ENCODE measurements at places on chromosomes 4 and X.

DNA sequence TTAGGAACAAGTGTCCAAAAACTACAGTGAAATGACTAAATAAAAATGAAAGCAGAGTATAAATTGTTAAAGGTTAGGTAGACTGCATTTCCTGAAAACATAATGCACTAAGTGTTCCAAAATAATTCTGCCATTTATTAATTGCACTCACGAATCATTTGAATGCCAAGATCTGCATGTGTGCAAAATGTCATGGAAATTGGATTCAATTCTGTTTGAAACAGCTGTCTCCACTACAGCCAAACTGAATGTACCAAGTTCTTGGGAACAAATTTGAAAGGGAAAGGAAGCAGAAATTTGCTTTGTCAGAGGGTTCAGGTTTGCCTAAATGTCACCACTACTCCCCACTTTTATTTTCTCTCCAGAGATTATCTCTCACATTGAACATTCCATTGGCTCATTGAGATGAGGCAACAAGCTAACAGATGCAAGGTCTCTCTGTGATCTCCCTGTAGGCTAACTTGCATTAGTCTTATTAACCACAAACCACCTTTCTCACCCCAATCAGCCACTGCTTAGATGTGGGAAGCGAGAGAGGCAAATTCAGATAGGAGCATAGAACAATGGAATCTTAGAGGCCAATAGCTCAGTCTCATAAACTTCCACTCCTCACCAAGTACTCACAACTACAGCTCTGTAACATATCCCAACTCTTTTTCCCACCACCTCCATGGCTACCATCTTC is 226.6 kb downstream of the KDR start:
- DNase-seq: no peak

- no peak for DNase-seq
Measured at GRCh38 chrX:51395480-51395809, 62.8 kb downstream of the NUDT10 start.

DNA sequence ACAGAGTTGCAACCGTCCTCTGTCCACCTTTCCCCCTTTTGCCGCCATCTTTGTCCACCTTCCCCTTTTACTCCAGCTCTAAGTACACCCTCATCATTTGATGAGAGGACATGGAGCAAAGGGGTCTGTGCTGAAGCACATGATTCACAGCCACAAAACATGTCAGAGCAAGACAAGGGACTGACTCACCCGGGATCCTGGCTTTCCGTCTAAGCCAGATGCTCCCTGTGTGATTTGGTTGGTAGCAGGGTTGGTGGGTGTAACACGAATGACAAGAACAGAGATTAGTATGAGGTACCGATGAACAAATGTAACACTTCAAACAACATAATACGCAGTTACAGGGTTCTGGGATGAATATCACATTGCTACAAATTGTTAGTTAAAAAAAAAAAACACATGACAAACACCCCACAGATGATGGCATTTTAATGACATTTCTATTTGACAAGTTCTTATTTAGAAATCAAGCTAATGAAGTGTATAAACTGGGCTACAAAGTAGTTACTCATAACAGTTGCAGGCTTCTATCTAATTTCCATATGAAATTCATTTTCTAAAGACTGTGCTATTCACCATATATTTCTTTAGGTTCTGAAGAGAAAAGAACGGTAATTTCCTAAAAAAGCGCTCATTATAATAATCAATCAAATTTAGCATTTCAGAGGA is 71.4 kb upstream of the ETNPPL start:
- DNase-seq: no peak

GRCh38 chr4:98932539-98932938 is 3.6 kb upstream of the EIF4E start:
- no peak for DNase-seq

GRCh38 chr4:83631066-83631465 is 95.2 kb downstream of the GPAT3 start:
- DNase-seq: no peak

- no peak for DNase-seq
Measured at GRCh38 chr4:33349376-33349775, 2629.2 kb downstream of the PCDH7 start.

- no peak for DNase-seq
Measured at GRCh38 chrX:153865685-153866084, 20.3 kb downstream of the L1CAM start.

- no peak for DNase-seq
Measured at GRCh38 chrX:633043-633984, 2.7 kb downstream of the SHOX start.

- DNase-seq: no peak
Measured at GRCh38 chr4:175622887-175623286, 189.2 kb downstream of the GPM6A start.

GRCh38 chr4:125262502-125262901 is 52.3 kb upstream of the FAT4 start:
- DNase-seq: no peak

DNA sequence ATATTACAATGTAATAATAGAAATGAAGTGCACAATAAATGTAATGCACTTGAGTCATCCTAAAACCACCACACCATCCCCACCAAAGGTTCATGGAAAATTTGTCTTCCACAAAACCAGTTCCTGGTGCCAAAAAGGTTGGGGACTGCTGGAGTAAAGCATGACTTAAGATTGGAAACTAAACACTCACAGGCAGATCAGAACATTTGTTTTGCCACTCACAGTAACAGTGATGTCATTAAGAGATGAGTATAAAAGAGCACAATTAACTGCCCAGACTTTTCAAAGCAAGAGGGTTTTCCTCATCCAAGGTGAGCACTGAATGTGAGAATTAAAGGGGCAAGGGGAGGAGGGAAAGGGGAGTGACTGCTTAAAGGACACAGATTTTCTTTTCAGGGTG is 35.6 kb downstream of the MAP7D3 start:
- DNase-seq: no peak

- DNase-seq: no peak
Measured at GRCh38 chr4:123488916-123489315, 92.3 kb downstream of the SPRY1 start.

DNA sequence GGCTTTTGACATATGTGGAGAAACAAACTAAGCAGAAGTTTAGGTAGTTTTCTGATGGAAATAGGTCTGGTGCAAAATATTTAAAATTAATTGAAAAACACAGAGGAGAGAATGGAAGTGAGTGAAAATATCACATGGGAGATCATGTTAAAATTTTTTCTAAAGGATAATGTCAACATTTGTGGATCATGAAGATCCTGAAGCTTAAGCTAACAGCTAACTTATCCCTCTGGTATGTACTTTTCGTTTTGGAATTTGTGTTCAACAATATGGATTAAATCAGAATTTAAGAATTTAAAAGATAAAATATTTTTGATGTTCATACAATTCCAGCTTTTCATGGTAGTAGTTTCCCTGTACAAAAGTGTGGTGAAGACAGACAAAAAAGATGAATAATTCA is 572.8 kb upstream of the FAM241A start:
- no peak for DNase-seq

DNA sequence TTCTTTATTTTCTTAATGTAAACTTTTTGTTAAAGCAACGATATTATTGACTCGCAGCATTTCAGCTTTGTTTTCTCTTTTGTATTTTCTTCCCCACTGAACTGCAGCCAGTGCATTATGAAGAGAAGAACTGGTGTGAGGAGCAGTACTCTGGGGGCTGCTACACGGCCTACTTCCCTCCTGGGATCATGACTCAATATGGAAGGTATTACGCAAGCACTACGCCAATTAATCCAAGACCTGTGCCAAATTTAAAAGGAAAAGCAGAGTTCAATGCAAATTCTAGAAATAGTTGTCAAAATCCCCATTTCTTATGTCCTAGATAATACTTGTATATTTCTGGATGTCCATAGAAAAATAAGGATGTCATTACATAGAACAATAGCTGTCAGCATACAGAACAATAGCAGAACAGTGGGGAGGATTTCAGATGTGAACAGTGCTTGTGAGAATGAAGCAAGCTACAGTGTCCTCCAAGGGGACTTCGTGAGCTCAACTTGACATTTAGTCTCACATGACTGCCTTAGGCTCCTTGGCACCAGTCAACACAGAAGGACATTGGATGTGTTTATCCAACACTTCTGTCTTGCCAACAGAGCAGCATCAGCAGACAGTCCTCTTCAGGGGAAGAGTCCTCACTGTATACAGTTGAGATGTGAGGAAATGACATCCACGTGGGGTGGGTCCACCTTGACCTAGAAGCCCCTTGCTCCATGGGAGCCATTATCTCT is 85.9 kb downstream of the MAOA start:
- DNase-seq: no peak

DNA sequence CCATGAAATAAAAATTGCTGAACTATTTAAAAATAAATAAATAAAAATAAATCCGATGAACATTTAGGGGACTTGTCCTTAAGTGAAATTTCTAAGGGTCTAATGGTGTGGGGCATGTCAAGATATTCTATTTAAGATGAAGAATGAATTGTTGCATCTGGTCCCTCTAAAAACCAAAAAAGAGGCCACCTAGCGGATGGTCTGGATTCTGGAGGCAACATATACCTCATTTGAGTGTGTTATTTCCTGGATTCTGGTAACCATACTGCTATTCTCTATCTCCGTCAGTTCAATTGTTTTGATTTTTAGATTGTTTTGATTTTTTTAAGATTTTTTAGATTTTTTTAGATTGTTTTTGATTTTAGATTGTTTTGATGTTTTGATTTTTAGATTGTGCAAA is 28.3 kb downstream of the AGTR2 start:
- DNase-seq: no peak

DNA sequence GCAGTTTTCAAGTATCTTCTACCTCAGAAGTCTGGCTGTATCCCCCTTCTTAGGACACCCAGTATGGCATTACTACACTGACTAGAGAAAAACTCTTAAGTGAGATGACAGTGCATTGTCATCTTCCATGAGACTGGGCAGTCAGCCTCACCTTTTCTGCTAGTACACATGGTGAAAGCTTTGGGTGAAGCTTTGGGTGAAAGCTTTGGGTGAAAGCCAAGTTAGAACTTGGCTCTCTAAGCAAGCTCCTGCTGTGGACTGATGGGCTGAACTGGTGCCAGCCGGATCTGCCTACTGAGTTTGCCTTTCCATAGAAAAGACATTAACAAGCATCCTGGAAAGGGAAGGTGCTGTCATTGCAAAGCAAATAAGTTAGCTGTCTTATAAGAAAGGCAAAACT is 8.8 kb downstream of the EPHA5 start:
- no peak for DNase-seq

DNA sequence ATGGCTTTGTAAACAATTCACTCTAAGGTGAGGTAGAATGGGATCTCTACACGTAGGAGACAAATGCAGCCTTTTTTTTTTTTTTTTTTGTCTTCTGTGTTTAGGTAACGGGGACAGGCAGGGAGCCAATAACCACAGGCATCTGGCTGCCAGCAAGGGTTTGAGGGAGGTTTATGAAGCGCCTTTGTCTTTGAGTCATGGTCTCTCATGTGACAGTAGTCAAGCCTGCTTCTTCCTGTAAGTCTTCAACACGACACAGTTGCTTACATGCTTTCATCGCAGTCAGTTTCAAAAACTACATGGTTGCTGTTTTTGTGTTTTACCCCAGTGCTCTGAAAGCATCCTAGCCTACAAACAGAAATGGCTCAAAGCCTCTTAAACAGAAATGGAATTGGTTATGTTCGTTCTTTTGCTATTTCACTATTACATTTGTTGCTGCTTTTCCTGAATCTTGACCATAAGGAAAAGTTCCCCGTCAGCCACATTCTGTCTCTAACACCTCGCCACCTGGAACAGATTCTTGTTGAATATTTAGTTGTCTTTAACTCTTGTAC is 127.8 kb upstream of the METTL14 start:
- DNase-seq: no peak

DNA sequence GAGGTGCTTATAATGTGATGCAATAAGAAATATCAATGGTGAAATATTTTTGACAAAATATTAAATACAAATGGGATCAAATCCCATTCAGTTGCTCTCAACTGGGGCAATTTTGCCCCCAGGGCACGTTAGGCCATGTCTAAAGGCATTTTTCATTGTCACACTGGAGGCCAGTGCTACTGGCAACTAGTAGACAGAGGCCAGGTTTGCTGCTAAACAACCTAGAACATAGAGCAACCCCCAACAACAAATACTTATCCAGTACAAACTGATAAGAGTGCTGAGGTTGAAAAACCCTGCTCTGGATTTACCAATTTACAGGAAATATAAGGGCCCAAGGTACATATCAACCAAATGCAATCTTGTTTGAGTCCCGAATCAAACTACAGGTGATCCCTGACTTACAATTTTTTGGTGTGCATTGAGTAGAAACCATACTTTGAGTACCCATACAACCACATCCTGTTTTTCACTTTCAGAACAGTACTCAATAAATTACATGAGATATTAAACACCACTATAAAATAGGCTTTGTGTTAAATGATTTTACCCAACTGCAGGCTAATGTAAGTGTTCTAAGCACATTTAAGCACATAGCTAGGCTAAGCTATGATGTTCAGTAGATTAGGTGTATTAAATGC is 237.5 kb downstream of the HNRNPD start:
- no peak for DNase-seq

DNA sequence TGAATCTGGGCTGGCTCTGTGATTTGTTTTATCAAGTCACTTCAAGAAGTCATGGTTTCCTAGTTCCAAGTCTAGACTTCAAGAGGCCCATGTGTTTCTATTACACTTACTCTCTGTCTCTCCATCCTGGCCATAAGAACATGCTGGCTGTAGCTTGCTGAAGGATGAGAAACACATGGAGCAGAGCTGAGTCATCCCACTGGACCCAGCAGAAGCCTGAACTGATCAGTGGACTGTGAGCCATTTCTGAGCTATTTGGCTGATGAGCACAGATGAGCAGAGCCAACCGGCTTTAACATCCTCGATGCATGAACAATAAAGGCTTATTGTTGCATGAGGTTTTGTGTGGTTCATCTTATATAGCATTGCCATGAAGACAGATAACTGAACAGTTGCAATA is 290.6 kb upstream of the BOD1L1 start:
- DNase-seq: no peak

- DNase-seq: no peak
Measured at GRCh38 chr4:140704392-140704960, 51.7 kb downstream of the TBC1D9 start.

DNA sequence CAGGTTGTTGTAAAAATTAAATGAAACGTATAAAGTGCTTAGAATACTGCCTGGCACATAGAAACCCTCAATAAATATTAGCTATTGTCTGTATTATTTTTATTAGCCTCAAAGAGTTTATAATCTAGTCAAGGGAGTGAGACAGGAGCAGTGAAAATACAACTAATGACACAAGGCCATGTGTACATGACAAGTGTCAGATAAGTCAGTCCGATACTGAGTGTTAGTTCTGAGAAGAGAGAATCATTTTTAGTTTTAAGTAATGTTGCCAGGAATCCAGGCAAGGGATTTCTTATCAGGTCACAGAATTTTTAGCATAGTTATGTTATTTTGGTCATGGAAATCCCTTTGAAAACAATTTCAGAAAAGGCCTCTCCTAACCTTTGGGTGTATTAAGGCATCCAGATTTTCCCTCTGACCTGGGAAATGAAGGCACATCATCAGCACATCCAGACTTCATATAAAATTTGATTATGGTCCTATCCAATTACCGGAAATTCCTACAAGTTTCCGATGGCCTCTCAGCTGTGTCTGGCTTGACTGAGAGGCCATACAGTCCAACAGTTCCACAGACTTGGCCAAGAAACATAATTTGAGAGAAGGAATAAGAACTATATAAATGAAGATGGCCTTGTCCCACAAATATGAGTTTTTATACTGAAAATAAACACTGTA is 35.7 kb downstream of the PPARGC1A start:
- no peak for DNase-seq

- no peak for DNase-seq
Measured at GRCh38 chr4:93719552-93719951, 109.0 kb upstream of the ATOH1 start.

- DNase-seq: no peak
Measured at GRCh38 chr4:7252510-7253340, 60.4 kb downstream of the SORCS2 start.

GRCh38 chrX:8653956-8654355 is 78.0 kb downstream of the ANOS1 start:
- no peak for DNase-seq
